ENCODE measurements at places on chromosomes 7 and 10. TPM values are rescaled to one million over a fixed set of nuclear protein-coding genes. Genes with fewer than 3 reads are reported as not detected.

GRCh38 chr7:151371266-151371665, 29.7 kb downstream of the NUB1 start:
- no peak overlapping the region for H3K27ac ChIP-seq
- peaks cover 6% of the 10 kb centered on the region for H3K36me3 ChIP-seq
- no peak overlapping the region for H3K4me3 ChIP-seq
- H3K27me3 ChIP-seq: no peaks in the 10 kb centered on the region
- peaks cover 5% of the 10 kb centered on the region for H3K4me1 ChIP-seq

DNA sequence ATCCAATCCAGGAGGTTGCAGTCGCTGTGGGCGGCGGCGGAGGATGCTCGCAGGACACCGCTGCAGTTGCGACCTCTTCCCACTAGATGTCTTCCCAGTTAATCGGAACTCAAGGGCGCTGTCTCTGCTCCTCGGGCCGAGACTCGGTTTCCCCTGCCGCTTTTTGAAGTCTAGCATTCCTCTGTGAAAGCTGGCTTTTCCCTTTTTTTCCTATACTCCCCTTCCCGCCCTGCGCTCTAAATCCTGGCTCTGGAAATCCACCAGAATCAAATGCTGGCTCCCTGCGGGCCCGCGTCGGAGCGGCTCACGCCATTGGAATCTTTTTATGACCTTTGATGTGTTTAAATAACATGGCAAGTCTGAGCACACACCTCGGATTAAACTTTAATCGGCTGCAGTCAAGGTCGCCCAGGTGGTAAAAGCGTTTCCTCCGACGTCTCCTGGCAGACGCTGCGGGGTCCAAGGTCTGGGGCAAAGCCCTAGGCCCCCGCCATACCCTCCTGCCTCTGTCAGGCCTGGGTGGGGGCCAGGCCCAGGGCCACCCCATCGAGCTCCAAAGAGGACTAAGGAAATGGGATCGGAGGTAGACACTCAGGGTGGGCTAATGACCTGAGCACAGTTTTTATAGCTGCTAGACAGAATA, 10.7 kb upstream of the HOXA13 start:
- peaks cover 22% of the 10 kb centered on the region for H3K4me1 ChIP-seq
- peak; percentile 45 for DNase-seq
- no peak overlapping the region for H3K4me3 ChIP-seq
- H3K27ac ChIP-seq: no peak overlapping the region
- no peaks in the 10 kb centered on the region for H3K36me3 ChIP-seq
- peaks cover 61% of the 10 kb centered on the region for H3K27me3 ChIP-seq

- no peak overlapping the region for H3K27ac ChIP-seq
- H3K4me1 ChIP-seq: no peaks in the 10 kb centered on the region
- no peaks in the 10 kb centered on the region for H3K36me3 ChIP-seq
These were observed 63.1 kb downstream of the MTPAP start for GRCh38 chr10:30285970-30286369.

DNA sequence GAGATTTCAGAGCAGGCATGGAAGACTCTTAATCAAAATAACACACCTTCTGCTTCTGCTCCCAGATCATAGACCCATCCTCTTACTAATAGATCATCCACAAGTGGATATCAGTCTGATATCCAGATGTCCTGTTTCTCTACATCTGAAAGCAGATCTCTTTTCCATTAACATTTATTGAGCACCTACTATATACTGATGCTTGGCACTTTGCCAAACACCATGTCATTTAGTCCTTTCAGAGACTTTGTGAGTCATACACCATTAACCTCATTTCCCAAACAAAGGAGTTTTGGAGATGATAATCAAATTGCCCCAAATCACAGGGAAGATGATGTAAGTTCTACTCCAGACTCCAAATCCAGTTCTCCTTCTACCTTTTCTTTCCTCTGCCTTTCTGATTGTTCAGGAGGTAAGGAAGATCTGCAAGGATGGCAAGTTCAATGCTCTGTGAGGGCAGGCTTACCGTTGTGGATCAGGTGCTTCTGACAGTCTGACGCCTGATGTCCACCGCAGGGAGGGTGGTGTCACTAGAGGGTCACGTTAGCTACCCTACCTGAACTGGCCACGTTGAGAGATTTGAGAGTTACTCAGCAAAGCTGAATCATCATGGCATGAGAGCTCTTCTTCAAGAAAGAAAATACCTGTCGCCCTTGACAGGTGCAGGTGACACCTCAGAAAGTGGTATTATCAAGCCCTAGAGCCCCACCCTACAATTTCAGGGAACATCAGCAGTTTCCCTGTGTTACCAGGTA, 269.6 kb upstream of the ZMIZ1 start:
- H3K4me3 ChIP-seq: no peak overlapping the region
- no peak overlapping the region for H3K27ac ChIP-seq
- H3K27me3 ChIP-seq: no peaks in the 10 kb centered on the region
- H3K36me3 ChIP-seq: no peaks in the 10 kb centered on the region
- H3K4me1 ChIP-seq: peaks cover 21% of the 10 kb centered on the region

DNA sequence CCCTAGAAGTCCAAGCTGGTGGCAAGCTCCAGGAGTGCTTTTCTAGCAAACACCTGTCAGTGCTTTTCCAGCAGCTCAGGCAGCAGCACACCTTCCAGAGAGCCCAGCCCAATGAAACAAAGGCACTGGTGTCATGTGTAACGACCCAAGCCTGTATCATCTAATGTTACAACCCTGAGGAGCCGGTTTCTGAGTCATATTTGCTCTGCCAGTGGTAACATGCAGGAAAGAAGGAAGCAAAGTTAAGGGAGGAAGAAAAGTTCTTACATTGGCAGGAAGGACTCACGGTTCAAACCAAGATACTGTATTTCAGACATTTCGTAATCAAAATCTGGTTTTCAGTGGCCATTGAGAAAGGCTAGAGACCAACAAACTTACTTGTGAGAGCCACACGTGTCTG, at the start of gene ANKRD22:
ANKRD22 (minus strand) TSS at position 139 of the 400 bp plus-strand sequence. CDS start 237 bp downstream, outside the sequence.
- H3K27ac ChIP-seq: no peak within 1 kb of the TSS
- no peak for DNase-seq
- no peaks in the 10 kb centered on the region for H3K27me3 ChIP-seq
- no peak within 1 kb of the TSS for H3K4me3 ChIP-seq
- H3K4me1 ChIP-seq: peaks cover 5% of the 10 kb centered on the region

DNA sequence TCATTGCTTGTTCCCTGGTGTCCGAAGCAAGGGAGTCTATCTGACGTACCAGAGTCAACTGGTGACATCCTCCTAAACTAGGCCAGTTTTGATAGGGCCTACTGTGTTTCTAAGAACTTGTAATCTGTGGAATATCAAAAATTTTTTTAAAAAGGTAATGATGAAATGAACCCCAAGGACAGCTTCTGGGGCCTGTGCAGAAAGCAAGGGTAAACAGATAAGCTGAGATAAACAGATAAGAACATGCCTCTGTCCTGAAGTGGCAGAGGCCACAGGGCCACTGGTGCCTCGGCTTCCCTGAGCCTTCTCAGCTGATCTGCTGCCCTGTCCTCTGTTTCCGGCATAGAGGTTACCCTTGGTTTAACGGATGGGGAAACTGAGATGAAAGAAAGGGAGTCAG, 8.8 kb downstream of the GRK5 start:
- no peak for DNase-seq
- no peak overlapping the region for H3K4me3 ChIP-seq
- H3K4me1 ChIP-seq: peaks cover 62% of the 10 kb centered on the region
- H3K36me3 ChIP-seq: no peaks in the 10 kb centered on the region
- H3K27me3 ChIP-seq: no peaks in the 10 kb centered on the region

DNA sequence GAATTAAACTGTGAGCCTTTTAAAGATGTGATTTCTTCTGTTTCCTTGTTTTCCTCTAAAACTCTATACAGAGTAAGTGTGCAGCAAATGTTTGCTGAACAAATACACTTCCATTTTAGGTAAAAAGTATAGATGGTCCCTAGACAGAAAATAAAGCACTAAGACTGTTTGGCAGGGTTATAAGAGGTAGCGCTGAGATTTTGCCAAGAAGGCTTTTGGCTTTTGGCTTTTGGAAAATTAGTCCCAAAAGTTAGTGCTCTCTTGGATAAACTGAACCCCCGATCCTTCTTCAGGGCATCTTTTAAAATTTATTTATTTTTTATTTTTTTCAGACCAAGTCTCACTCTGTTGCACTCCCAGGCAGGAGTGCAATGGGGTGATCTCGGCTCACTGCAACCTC, 175.7 kb upstream of the NRP1 start:
- DNase-seq: no peak
- H3K36me3 ChIP-seq: no peaks in the 10 kb centered on the region
- H3K4me1 ChIP-seq: peaks cover 10% of the 10 kb centered on the region
- H3K4me3 ChIP-seq: no peak overlapping the region
- H3K27me3 ChIP-seq: no peaks in the 10 kb centered on the region
- H3K27ac ChIP-seq: no peak overlapping the region

- no peak overlapping the region for H3K4me3 ChIP-seq
- H3K27ac ChIP-seq: no peak overlapping the region
- H3K27me3 ChIP-seq: no peaks in the 10 kb centered on the region
- DNase-seq: no peak
These were observed 23.8 kb upstream of the PLAC9 start for GRCh38 chr10:80108576-80109239.

- peak overlapping the region; percentile 71 for H3K27ac ChIP-seq
- H3K36me3 ChIP-seq: no peaks in the 10 kb centered on the region
- no peak overlapping the region for H3K4me3 ChIP-seq
- peak; percentile 62 for DNase-seq
- H3K27me3 ChIP-seq: no peaks in the 10 kb centered on the region
These were observed 126.9 kb upstream of the EFCAB10 start for GRCh38 chr7:105707967-105708762.

- DNase-seq: no peak
- H3K36me3 ChIP-seq: peaks cover 9% of the 10 kb centered on the region
- no peaks in the 10 kb centered on the region for H3K27me3 ChIP-seq
These were observed 15.9 kb downstream of the LRRC27 start for GRCh38 chr10:132347931-132348267.

DNA sequence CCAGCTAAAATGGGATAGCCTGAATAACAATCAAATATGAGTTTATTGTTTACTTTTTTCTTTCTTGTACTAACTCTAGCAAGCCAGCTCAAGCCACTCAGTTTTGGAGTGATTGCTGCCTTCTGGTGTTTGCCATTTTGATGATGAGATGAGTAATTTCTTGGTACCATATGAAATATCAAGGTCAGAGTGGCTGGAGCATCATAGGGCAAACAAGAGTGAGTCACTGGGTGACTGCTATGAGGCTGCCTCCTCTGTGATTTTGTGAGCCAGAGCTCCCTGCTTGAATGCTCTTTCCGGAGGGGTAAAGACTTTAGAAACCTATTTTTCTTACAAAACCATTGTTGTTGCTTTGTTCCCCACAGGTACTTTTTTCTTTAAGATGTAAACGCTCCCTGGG, 295.6 kb downstream of the PRKG1 start:
- no peaks in the 10 kb centered on the region for H3K4me1 ChIP-seq
- H3K27me3 ChIP-seq: no peaks in the 10 kb centered on the region
- no peak for DNase-seq

DNA sequence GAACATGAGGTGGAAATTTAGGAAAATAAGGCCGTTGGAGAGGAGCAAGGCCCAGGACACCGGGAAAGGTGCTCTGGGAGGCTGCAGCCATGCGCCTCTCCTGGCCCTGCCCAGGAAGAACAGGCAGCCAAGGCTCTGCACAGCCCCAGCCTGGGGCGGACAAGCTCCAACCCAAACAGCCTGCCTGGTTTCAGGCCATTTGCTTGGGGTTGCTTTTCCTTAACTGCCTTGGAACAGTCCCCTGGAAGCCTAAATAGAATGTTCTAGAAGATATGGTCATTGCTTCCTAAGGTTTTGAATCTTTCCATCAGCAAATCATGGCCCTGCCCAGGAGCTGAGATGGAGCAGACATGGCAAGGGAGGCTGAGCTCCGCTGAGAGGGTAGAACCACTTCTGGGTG, 11.0 kb downstream of the VSTM4 start:
- H3K4me3 ChIP-seq: no peak overlapping the region
- peaks cover 28% of the 10 kb centered on the region for H3K4me1 ChIP-seq
- DNase-seq: no peak
- H3K36me3 ChIP-seq: no peaks in the 10 kb centered on the region

DNA sequence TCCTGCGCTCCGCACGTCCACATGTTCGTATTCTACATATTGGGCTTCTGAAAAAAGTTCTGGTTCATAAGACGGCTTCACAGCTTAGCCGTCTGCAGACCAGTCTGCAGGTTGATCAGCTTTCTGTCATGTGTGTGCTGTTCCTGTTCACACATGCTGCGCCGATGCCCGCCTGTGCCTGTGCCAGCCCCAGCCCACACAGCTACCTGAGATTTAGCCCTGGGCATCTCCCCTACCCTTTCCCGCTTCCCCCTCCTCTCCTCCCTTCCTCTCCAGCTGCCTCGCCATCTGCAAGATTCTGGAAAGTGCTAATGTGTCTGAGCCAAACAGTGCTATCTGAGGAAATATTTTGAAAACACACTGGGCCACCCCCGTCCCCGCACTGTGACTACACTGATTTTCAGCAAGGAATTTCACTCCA, 7.1 kb downstream of the CHST3 start:
- H3K27me3 ChIP-seq: no peaks in the 10 kb centered on the region
- no peak overlapping the region for H3K4me3 ChIP-seq
- H3K4me1 ChIP-seq: peaks cover 75% of the 10 kb centered on the region

- H3K27me3 ChIP-seq: no peaks in the 10 kb centered on the region
- no peak overlapping the region for H3K27ac ChIP-seq
- DNase-seq: no peak
- H3K4me1 ChIP-seq: no peaks in the 10 kb centered on the region
These were observed 275.0 kb downstream of the ELMO1 start for GRCh38 chr7:37173670-37174069.

GRCh38 chr7:86955895-86956503, 103.5 kb downstream of the ELAPOR2 start:
- H3K27ac ChIP-seq: no peak overlapping the region
- H3K4me1 ChIP-seq: no peaks in the 10 kb centered on the region
- no peak overlapping the region for H3K4me3 ChIP-seq
- H3K36me3 ChIP-seq: no peaks in the 10 kb centered on the region

GRCh38 chr10:121165276-121165675, 314.1 kb downstream of the WDR11 start:
- no peaks in the 10 kb centered on the region for H3K27me3 ChIP-seq
- H3K4me1 ChIP-seq: no peaks in the 10 kb centered on the region
- H3K4me3 ChIP-seq: no peak overlapping the region
- no peak overlapping the region for H3K27ac ChIP-seq
- no peak for DNase-seq

DNA sequence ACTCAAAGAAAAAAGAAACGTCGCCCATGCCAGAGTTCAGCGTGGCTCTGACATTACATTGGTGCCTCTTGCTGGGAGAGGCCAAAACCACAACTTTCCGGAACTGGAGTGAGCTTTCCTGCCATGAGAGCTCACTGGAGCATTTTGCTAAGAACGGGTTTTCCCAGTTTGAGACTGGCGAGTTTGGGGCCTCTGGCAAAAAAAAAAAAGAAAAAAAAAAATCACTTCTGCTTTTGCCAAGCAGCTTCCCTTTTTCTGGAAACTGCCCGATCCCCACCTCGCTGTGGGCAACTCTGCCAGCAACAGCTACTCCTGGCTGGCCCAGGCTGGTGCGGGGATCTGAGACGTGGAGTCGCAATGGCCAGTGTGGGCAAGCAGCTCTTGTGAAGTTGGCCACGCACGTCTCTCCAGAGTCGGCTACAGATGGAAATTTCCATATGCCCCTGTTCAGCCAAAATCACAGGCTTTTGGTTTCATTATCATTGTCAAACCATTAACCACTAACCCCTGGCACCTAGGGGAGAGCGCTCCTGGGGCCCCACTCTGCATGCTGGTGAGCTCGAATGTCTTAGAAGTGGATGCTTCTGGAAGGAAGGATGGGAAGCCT, 25.7 kb downstream of the PRKAG2 start:
- H3K36me3 ChIP-seq: no peaks in the 10 kb centered on the region
- H3K4me1 ChIP-seq: peaks cover 13% of the 10 kb centered on the region
- H3K4me3 ChIP-seq: no peak overlapping the region

The EPO gene
- not detected for total RNA-seq

The MEPCE gene
- total RNA-seq: 43.3 TPM

The PLCE1 gene
- total RNA-seq: 15.6 TPM

The PTF1A gene
- total RNA-seq: not detected

The PLEKHS1 gene
- not detected for total RNA-seq

The GIMAP8 gene
- total RNA-seq: 24.6 TPM

The HOXA9 gene
- total RNA-seq: 1.9 TPM

The OGA gene
- total RNA-seq: 205 TPM

The MEOX2 gene
- 4.5 TPM for total RNA-seq
